ENCODE measurements at places on chromosomes 1 and 21.

DNA sequence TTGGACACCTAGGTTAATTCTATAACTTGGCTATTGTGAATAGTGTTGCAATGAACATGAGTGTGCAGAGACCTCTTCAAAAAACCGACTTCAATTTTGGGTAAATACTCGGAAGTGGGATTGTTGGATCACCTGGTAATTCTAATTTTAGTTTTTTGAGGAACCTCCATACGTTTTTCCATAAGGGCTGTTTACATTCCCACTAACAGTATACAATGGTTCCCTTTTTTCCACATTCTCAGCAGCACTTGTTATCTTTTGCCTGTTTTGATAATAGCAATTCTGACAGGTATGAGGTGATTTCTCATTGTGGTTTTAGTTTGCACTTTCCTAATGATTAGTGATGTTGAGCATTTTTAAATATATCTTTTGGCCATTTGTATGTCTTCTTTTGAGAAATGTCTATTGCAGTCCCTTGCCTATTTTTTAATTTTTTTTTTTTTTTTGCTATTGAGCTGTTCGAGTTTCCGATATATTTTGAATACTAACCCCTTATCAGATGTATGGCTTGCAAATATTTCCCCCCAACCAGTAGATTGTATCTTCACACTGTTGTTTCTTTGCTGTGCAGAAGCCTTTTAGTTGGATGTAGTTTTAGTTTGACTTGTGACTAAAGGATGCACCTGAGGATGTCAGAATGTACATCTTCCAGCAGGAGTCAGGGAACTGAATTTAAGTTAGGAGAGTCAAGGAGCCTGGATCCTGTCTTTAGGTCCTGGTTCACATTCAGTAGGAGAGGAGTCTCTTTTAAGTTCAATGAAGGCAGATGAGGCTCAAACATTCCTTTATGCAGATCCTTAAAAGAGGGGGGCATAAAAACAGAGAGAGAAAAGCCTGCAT is 120.0 kb downstream of the S1PR1 start:
- no peak for DNase-seq

DNA sequence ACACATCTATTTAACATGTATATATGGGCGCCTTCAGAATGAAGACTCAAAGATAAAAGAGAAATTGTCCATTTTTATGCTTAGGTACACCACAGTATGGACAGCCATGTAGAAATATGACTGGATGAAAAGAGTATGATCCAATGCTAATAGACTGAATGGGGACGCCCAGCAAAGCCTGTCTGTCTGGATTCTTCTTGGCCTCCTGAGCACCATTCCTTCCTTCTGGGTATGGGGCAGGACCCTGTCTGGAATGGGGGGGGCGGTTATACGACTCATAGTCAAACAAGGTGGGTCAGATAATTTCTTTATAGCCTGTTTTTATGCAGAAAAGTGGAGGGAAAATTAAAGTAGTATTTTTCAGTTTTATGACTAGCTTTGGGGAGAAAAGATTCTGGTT is 81.2 kb upstream of the ABCD3 start:
- no peak for DNase-seq

- DNase-seq = no peak
These were observed 122.3 kb downstream of the TM2D1 start for GRCh38 chr1:61602663-61603062.

GRCh38 chr21:32418146-32418545 is 5.6 kb downstream of the EVA1C start:
- no peak for DNase-seq

- DNase-seq = peak; percentile 50
These were observed 15.3 kb downstream of the SEMA6C start for GRCh38 chr1:151130987-151131586.

DNA sequence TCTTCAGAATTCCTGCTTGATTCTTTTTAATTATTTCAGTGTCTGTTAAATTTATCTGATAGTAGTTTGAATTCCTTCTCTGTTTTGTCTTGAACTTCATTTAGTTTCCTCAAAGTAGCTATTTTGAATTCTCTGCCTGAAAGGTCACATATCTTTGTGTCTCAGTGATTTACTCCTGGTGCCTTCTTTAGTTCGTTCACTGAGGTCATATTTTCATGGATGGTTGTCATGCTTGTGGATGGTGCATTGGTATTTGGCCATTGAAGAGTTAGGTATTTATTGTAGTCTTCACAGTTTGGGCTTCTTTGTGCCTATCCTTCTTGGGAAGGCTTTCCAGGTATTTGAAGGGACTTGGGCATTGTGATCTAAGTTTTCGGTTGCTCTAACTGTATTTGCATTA is 267.9 kb downstream of the HHAT start:
- no peak for DNase-seq

DNA sequence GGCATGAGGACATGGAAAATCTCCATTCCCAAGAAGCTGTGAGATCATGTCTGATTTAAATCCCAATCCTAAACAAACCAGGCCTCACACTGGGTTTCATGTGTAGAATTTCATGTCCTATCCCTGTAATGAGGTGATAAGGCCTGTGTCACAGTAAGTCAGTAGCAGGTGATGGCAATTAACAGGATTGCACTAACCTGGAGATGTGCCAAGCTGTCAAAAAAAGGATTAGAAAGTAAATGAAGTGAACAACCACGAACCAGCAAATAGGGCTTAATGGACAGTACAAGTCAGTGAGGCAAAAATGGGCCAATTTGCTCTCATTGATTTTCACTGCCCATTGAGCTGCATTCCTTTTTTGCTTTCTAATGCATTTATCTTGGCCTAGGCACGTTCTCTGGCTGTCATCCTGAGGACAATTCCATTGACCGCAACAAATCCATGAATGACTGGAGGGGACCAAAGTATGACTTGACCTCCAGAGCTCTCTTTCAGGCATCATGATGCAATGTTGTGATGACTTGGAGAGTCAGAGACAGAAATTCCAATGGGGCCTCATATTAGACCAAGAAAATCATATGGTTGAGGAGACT is 673.6 kb upstream of the ADGRL2 start:
- no peak for DNase-seq

DNA sequence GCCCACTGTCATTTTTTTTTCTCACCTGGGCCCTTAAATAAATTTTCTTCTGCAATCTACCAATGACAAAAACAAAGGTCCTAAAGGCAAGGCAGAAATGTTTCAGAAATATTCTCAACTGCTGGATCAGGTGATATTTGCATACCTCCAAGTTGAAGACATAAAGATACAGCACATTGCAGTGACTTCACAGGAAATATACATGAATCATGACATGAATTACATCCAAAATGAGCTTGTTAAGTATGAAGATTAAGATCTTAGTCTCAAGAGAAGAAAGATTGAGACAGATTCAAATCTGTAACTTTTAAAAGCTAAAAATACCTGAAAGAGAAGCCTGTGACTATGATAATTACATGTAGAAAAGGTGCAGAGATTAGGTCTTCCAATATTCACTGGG is 207.8 kb downstream of the SIPA1L2 start:
- no peak for DNase-seq

DNA sequence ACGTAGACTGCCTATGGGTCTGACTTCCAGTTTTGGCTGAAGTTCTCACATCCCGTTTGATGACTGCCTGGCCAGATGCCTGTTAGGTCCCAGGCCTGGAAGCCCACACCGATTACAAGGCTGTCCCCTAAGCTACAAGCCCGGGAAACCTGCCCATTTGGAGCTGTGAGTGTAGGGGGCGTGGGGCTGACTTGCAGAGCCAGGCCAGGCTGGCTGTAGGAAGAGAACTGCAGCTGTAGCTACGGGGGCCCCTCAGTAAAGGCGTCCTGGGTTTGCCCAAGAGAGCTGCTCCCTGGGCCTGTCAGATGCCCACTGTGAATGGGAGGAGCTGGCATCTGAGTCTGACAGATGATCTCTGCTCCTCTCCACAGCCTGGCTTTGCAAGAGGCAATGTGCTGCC is 199.7 kb downstream of the CAMTA1 start:
- no peak for DNase-seq

- no peak for DNase-seq
These were observed 93.8 kb downstream of the MTR start for GRCh38 chr1:236888903-236889302.

GRCh38 chr21:15219894-15220293 is 155.1 kb upstream of the NRIP1 start:
- no peak for DNase-seq

- no peak for DNase-seq
These were observed 11.3 kb upstream of the MFSD2A start for GRCh38 chr1:39943471-39944290.

- no peak for DNase-seq
These were observed 51.9 kb upstream of the CD34 start for GRCh38 chr1:207962716-207963426.

DNA sequence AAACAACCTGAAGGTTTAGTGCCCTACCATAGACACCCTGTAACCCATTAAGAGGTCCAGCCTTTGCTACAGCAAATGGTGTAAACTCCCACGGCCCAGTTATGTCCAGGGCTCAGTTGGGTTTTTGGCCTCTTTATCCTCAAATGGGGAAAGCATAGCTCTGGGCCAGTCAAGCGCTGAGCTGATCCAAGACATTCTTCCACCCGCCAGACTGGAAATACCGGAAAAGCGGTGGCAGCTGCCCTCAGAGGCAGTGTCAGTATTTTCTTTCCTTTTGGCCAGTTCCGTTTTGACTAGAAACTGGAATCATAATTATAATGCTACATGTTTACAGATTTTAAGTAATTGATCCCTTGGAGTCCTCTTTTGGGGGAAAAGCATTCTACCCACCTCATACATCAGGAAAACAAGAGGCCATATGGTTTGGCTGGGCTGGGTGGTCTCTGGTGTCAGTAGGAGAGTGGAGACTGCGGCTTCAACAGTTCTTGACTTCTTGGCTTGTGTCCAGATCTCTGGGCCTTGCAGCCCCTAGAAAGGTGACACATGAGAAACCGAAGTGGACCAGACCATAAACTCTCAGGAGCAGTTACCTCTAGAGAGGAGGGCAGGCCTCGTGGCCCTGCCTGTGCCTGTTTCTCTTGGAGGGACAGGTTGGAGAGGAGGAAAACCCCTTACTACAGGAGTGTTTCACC is 30.2 kb upstream of the CLDN14 start:
- no peak for DNase-seq

GRCh38 chr1:6852136-6852890 is 67.1 kb downstream of the CAMTA1 start:
- no peak for DNase-seq

GRCh38 chr1:205371871-205372660 is 15.3 kb upstream of the KLHDC8A start:
- no peak for DNase-seq

- DNase-seq = no peak
These were observed 696.7 kb downstream of the PTPRU start for GRCh38 chr1:29933067-29933466.

DNA sequence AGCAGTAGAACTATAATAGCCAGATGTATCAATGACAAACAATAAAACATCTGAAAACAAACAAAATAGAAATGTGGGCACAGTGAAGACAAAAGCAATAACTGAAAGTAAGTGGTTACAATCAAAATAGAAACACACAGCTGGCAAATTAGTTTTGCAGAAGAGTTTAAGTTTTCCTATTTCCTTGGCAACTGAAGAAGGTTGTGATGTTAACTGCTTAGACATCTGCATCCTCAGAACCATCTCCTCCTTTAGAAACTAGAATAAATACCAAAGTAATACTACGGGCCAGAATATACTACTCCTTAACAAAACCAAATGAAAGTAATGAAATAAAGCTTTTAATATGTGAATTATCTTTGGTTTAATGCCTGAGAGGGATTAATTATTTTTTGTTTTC is 605.5 kb downstream of the LTN1 start:
- no peak for DNase-seq

DNA sequence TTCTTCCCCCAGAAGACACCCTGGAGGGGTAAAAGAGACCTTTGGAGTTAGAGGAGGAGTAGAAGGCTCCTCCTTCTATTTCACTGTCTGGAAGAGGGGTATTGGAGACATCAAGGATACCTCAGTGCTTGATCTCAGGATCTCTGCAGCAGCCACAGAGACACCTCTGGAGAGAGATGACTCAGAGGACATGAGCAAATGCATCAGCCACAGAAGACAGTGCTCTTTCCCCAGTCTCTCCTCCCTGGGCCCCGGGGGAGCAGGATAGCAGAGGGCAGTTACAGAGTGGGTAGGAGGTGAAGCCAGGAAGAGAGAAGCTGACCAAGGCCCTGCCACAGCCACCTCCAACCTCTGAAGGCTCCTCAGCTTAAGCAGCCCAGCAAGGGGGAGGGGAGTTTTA is 15.3 kb upstream of the TEDDM1 start:
- no peak for DNase-seq

DNA sequence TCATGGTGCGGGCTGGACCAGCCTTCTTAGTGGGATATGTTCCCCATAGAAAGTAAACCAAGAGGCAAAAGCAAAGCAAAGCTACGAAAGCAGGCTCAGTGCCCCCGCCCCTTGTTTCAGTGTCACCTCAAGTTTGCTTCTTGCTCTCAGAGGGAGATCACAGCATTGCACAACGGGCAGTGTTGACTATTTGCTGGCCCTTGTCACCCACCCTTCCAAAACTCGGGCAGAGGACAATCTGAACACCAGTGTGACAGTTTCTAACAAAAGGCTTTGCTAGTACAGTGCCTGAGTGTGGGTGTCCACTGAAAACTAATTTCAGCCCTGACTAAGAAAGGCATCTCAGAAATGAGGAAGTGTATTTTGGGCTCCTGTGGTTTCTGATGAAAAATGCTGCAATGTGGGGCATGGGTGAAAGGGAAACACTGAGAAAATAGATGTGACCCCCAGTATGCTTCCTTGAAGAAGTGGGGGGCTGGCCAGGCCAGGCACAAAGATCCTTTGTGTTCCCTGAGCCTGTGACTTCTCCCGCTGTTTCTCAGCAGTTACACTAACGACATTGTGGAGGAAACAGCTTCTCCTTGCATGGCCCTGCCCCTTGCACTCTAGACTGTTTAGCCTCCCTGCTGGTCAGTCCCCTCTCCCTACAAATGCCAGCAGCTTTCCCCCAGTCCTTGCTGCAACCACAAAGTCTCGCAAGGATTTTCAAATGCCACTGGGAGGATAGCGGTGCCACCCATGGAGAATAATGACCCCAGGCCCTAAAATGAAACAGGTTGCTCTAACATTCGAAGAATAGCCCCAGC is 33.3 kb upstream of the KCNE1 start:
- DNase-seq = no peak

DNA sequence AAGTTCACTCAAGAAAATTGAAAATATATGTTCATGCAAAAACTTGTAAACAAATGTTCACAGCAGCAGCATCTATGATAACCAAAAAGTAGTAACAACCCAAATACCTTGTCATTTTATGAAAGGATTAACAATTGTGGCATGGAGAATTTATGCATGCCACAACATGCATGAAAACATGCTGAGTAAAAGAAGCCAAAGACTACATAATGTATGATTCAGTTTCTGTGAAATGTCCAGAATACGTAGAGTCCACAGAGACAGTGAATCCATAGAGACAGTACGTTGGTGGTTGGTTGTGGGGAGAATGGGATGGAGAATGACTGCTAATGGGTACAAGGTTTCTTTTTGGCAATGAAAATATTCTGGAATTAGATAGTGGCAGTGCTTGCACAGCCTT is 148.7 kb downstream of the MAST2 start:
- DNase-seq = no peak

DNA sequence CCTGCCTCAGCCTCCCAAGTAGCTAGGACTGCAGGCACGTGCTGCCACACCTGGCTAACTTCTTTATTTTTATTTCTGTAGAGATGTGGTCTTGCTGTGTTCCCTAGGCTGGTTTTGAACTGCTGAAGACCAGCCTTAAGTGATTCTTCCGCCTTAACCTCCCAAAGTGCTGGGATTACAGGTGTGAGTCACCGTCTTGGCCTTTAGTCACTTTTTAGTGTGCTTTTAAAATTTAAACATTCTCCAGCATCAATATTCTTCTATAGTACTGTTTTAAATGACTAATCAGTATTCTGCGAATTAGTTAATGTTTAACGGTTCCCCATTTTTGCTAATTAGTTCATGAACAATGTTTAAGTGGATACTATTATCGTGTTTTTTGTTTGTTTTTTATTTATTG is 60.6 kb downstream of the DYRK1A start:
- no peak for DNase-seq

Data from activated CD8-positive, alpha-beta memory T cell treated with anti-CD3 and anti-CD28 coated beads for 1 hour (primary cell).